ENCODE measurements at places on chromosomes 11 and 22.

DNA sequence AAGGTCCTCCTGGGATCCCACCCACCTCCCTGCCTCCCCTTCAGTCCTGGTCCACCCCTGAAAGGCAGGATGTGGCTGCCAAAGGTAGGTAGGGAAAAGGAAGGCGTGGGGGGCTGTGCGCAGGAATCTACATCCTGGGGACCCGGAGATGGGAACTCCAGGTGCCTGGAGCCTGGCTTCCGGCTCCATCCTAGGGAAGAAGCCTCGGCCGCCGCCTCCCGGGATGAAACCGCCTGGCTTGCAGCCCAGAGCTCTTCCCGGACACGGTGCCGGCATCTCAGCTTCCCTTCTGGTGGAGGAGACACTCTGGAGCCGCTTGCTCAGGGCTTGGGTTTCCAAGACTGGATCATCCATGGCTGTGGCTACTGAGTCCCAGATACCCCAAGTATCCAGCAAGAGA is 33.3 kb upstream of the PDGFB start:
- peak; percentile 72 for DNase-seq

DNA sequence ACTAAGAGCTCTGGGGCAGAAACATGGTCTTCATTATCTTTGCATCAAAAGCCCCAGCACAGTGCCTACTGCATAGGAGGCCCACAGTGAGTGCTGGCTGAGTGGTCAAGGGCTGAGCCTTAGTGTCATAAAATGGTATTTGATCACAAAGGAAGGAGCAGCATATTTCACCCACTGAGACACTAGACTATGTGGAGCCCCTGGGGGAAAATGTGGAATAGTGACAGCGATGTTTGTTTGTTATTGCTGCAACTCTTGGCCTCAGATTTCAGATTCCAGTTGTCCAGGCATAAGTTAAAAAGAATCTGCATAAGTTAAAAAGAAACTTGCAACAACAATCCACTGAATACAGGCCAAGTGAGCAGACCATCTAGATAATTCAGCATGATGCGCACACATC is 7.0 kb downstream of the KIRREL3 start:
- DNase-seq, result peak; percentile 23

GRCh38 chr22:41772645-41773044 is 27.8 kb upstream of the CCDC134 start:
- DNase-seq, result no peak

DNA sequence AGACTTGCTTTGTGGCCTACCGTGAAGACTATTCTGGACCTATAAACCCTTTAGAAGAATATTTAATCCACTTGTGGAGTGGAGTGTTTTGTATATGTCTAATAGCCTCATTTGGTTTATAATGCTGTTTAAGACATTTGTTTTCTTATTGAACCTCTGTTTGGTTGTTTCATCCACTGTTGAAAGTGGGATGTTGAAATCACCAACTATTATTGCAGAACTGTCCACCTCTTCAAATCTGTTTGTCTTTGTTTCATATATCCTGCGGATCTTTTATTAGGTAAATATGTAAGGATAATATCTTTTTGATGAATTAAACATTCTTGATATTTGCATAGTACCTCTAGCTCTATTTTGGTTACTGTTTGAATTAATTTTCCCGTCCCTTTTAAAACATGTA is 49.1 kb downstream of the XKR3 start:
- no peak for DNase-seq

DNA sequence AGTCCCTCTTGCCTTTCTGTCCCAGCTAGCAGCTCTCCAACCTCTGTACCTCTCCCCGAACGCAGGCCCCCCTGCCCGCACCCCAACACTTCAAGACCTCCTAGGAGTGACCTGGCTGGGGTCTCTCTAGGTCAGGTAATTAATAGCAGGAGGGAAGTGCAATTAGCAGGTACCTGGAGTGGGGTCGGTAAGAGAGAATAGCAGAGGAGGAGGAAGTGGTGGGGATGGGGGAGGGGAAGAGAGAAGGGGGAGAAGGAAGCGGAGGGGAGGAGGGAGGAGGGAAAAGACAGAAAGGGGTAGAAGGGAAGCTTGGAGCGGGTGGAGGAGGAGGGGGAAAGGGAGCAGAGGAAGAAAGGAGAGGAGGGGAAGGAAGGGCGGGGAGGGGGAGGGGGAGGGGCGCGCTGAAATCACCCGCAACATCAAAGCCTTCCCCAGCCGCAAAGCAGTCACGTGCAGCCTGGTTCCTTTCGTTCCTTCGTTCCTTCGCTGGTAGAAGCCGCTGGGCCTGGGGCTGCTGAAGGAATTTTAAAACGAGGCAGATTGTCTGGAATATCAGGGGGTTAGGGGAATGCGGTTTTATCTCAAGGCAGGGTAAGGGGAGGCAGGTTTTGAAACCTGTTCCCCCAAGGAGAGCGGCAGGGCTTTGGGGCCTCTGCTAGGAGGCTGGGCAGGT is 29.3 kb upstream of the TCF20 start:
- DNase-seq, result no peak

Measured in AG08396 (cell line).